ENCODE measurements at places on chromosomes 13 and 19.

- DNase-seq = no peak
Measured at GRCh38 chr19:32098968-32099367, 246.4 kb upstream of the ZNF507 start.

DNA sequence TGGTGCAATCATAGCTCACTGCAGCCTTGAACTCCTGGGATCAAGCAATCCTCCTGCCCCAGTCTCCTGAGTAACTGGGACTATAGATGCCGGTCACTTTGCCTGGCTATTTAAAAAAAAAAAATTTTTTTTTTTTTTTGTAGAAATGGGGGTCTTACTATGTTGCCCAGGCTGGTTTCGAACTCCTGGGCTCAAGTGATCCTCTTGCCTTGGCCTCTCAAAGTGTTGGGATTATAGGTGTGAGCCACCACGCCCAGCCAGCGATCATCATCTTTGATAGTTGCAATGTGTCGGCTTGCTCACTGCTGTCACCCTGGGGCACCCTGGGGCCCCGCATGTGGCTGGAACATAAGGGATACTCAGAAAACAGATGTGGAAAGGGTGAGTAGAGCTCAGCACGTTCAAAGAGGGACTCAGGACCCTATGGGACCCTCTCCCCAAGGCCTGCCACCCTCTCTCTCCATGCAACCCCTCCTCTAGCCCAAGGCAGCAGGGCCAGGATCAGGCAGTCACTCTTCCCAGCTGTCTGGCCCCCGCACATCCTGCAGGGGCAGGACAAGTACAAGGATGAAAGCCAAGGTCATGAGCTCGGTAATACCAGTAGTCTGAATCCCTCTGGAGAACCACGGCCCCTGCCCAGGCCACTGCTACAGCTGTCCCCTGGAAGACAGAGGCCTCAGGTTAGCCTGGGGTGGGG lies 6.5 kb upstream of the CCL25 start:
- no peak for DNase-seq

DNA sequence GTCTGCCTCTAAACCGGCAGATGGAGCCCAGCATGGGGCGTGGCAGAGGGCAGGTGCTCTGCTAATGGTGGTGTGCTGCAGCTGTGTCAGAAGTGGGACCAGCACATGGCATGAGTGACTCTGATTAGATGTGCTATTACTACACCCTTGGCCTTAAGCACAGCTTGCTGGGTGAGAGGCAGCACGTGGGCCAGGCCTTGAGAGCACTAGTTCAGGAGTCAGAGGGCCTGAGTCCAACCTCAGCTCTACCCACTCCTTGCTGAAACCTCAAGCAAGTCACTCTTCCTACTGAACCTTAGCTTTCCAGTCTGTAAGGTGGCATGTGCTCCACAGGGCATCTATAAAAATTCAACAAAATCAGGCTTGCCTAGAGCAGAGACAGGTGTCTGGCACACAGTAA lies 22.7 kb downstream of the AKT2 start:
- no peak for DNase-seq

- no peak for DNase-seq
Measured at GRCh38 chr19:29497686-29498436, 27.9 kb upstream of the VSTM2B start.

DNA sequence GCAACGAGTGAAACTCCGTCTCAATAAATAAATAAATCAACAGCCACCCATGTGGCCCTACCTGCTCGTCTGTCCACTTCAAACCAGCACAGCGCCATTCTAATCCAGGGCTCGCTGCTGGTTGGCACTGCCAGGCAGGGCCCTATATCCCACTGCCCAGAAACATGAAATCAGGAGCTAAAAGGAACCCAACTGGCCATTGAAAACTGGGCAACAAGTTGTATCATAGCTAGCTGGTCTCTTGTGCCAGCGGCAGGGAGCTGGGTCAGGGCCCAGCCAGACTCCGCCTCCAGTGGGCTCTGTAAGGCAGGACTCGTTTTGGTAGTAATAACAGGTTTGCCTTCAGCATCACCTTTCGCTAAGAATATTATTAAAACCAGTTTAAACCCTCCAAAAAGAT lies 39.3 kb downstream of the GGACT start:
- DNase-seq = no peak

- no peak for DNase-seq
Measured at GRCh38 chr13:40961214-40961613, 57.9 kb downstream of the ELF1 start.

GRCh38 chr19:806815-807421 lies 9.7 kb downstream of the PTBP1 start:
- no peak for DNase-seq

GRCh38 chr13:44876782-44877324 lies 112.4 kb downstream of the NUFIP1 start:
- DNase-seq = no peak

- no peak for DNase-seq
Measured at GRCh38 chr19:31496076-31496475, 146.8 kb upstream of the TSHZ3 start.

DNA sequence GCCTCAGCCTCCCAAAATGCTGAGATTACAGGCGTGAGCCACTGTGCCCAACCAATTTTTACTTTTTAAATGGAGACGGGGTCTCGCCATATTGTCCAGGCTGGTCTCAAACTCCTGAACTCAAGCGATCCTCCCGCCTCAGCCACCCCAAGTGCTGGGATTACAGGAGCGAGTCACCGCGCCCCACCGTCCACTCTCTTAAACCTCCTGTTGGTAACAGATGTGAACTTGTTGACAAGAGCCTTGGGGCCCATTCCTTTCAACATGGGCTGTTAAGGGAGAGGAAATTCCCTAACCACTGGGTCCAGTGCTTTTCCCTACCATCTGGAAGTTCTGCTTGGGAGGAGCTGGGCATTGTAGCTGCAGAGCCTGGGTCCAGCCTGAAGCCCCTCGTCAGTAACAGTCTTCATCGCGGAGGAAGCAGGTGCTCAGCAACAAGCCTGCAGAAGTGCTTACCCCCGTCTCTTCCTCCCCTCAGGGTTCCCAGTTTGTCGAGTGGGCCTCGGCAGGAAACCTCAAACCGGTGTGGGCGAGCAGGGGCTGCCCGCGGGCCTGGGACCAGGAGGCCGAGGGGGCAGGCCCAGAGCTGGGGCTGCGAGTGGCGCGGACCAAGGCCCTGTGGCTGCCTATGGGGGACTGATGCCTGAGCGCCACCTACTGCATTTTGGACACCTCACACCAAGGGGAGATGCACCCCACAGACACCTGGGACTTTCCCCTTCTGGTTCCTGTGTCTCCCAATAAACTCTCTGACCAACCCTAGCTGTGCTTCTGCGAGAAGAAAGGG lies 4.0 kb upstream of the FLT3LG start:
- DNase-seq = no peak

DNA sequence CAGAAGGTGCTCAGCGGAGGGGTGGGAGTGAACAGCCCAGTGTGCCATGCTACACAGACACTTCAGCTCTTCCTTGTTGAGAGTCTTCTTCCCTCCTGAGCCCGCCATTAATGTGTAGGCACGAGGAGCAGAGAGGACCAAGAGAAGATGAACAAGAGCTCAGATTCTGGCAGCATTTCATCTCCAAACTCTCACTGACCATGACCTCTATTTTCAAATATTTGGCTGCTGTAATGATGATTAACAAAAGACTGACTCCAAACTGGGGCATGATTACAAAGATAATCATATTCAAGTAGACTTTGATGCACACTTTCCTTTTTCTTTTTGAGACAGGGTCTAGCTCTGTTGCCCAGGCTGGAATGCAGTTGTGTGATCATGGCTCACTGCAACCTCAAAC lies 236.5 kb downstream of the DCLK1 start:
- DNase-seq = no peak

GRCh38 chr19:37941782-37942515 lies 34.9 kb downstream of the SIPA1L3 start:
- DNase-seq = no peak

DNA sequence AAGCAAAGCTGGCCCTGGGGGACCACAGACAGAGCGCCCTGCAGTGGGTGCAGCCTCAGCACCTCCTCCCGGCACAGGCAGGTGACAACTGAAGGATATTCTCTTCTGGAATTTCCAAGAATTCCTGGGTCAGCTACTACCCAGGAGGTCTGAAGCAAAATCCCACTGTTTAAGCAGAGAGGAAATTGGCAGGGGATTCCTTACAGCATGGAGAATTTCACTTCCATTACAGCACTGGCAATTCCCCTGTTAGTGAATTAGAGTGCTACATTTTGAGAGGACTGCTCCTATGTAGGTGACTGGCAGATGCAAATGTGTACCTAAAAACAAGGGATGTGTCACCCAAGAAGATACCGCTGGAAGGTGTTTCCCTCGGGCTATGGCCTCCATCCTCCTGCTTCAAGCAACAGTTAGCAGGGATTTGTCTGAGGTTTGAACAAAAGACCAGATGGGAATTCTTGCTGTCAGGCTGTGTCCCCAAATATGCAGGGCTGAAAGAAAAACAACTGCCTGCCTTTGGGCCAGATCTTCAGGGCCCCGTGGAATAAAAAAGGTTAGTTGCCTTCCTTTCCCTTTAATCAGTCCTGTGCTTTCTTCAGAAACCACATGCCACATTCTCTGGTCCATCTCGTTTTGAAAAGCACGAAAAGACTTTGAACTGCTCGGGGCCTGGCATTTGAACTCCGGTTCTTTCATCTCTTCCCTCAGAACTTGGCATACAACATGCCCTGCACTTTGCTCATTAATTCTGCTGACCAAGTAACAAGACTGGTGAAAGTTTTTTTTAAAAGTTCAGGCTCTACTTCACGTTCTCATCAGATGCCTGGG lies 296.4 kb downstream of the DNAJC15 start:
- no peak for DNase-seq

- DNase-seq = no peak
Measured at GRCh38 chr13:32282096-32282711, 33.0 kb downstream of the ZAR1L start.

DNA sequence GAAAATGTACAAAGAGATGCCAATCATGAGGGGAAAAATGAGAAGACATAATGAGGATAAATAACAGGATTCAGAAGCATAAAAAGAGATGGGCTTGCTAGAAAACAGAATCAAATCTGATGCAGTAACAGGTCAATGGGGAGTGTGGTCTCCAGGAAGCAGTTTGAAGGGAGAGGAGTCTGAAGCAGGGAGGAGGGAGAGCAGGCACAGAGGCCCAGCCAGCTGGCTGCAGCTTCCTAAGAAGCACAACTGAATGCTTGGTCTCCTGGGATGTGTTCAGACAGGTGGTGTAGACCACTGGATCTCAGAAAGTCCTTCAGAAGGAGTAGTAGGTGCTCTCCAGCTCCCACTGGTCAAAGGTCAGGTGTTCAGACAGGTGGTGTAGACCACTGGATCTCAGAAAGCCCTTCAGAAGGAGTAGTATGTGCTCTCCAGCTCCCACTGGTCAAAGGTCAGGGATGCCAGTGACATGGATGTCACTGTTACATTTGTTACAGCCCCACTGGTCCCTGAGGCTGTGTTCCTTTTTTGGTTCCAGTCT lies 68.3 kb upstream of the UBAC2 start:
- DNase-seq = no peak
